ENCODE measurements at places on chromosomes 13 and 19.

- no peak for DNase-seq
Measured at GRCh38 chr13:96093296-96094006, 3.5 kb downstream of the HS6ST3 start.

DNA sequence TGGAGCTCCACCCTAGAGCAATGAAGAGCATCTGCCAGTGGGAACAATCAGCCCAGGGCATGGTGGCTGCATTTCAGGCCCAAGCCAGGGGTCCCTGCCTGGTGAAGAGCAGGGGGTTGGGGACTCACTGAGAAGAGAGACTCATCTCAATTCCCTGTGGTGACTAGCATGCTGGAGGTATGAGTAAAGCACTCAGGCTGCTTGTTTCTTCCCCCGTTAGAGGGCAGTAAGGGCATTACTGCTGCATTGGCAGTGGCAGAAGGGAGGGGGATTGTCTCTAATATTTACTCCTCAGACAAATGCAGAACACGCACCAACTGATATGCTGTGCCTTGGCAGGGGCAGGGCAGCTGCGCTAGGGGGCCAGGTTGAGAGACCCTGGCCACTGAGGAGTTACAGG, 329.1 kb downstream of the SLITRK5 start:
- DNase-seq = no peak

DNA sequence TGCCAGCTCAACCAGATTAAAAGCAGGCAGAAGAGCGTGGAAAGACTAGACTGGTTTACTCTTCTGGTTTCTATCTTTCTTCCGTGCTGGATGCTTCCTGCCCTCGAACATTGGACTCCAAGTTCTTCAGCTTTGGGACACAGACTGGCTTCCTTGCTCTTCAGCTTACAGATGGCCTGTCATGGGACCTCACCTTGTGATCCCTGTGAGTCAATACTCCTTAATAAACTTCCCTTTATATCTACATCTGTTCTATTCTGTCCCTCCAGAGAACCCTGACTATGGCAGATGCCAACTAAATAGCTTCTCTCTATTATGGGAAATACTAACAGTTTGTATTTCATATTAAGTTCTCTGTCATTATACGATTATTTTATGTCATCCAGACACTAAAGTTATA, 609.1 kb downstream of the LMO7 start:
- DNase-seq = no peak

GRCh38 chr13:30257468-30258099, 49.8 kb downstream of the KATNAL1 start:
- no peak for DNase-seq

DNA sequence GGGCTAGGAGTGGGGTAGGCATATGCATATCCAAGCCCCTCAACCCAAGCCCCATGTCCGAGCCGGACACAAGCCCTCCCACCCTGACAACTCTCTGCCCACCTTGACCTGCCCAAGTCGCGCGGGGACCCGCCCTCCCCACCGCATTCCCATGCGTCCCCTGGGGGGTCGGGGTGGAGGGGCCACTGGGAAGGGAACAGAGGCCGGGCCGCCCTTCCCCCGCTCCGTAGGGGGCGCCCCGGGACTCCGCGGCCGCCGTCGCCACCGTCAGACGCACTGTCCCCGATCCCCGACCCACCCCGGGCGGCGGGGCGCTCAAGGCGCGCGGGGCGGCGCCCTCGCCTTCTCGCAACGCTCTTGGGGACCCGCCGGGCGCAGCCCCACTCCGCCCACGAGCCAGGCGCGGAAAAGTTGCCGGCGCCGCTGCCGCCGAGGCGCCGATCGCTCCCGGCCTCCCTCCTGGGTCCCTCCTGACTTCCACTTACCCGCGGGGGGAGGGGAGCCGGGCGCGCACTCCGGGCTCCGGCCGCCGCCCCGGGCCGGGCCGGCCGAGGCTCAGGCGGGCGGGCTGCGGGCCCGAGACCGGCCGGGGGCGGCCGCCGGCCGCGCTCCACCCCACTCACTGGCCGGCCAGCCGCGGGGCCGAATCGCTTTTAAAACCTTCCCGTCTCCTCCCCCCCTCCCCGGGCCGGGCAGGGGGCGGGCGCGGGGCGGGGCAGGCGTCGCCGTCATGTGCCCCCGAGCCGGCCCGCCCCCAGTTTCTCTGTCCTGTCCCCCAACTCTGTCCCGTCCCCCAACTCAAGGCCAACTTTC, 34.4 kb upstream of the NANOS3 start:
- no peak for DNase-seq

All from HS-5 (cell line).